EH (cell line): ENCODE measurements at places on chromosomes 3 and 15.
A peak's percentile ranks its signal among the peaks of the same experiment; 100 is the strongest.

GRCh38 chr3:131655070-131655690, 152.4 kb upstream of the MRPL3 start:
- DNase-seq = no peak

DNA sequence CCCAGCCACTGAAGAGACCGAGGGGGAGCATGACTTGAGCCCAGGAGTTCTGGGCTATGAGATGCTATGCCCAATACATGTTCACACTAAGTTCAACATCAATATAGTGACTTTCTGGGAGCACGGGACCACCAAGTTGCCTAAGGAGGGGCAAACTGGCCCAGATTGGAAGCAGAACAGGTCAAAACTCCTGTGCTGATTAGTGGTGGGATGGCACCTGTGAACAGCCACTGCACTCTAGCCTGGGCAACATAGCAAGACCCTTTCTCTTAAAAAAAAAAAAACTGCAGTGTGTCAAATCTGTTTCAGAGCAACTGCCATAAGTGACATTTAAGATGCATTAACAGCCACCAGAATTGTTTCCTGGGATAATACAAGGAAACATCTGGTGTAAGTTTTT, 9.8 kb downstream of the HES1 start:
- no peak for DNase-seq

DNA sequence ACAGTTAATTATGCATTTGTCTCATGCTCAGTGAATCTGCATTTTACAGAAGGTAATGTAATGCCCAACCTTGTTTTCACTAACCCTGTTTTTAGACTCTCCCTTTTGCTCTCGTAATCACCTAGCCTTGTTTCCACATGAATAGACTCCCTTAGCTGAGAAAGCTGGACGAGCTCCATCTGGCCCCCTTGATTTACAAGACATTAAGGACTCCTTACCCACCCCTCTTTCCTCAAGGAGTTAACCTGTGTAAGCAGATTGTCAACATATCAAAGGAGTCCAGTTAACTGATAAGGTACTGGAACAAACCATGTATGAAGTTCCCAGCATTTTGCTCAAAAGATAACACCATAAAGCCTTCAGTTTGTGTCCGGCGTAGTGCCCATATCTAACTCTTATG, 99.6 kb downstream of the VPS8 start:
- DNase-seq = no peak

- peak; percentile 20 for DNase-seq
Measured at GRCh38 chr15:76333720-76334437, 2.7 kb upstream of the ISL2 start.

- DNase-seq = no peak
Measured at GRCh38 chr15:43896543-43896942, 69.7 kb downstream of the WDR76 start.

DNA sequence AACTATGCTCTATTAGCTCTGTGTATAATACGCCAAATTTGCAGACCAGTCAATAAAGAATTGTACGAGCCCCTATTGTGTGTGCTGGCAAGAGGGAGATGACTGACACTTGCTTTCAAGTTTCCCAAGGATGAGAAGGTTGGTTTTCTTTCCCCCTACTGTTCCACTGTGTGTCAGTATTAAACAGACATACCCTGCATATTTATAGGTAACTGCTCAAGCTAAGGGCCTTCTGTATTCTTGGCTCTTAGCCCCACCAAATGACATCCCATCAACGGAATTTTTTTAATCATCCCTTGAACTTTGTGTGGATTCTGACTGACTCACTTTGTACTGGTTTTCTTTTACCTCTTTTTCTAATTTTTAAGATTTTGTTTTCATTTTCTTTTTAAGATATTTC, 60.6 kb upstream of the GYG1 start:
- DNase-seq = peak; percentile 87

DNA sequence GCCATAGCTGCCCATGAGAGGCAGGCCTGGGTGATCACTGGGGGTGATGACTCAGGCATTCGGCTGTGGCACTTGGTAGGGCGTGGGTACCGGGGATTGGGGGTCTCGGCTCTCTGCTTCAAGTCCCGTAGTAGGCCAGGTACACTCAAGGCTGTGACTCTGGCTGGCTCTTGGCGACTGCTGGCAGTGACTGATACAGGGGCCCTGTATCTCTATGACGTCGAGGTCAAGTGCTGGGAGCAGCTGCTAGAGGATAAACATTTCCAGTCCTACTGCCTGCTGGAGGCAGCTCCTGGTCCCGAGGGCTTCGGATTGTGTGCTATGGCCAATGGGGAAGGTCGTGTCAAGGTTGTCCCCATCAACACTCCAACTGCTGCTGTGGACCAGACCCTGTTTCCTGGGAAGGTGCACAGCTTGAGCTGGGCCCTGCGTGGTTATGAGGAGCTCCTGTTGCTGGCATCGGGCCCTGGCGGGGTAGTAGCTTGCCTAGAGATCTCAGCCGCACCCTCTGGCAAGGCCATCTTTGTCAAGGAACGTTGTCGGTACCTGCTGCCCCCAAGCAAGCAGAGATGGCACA, 5.3 kb downstream of the WDR6 start:
- no peak for DNase-seq

DNA sequence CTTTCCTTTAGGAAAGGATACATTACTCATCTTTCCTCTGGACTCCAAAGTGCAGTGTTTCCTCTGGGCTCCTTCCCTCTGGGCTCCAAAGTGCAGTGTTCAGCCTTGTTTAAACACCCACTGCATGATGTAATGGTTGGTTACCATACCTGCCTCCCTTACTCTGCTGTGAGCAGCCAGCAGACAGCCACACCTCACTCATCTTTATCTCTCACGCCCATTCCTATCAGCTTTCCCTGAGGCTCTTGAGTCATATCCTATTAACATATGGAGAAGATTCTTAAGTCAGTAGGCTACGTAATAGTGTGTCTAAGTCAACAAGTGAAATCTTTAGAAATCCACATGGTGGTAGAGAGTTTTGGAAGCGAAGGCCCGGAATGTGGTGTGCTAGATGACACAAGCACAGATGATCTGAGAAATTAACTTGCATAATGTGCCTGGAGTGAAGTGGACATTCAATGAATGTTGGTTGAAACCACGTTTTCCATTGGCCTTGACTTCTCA, 97.2 kb upstream of the CTNNB1 start:
- peak; percentile 4 for DNase-seq

DNA sequence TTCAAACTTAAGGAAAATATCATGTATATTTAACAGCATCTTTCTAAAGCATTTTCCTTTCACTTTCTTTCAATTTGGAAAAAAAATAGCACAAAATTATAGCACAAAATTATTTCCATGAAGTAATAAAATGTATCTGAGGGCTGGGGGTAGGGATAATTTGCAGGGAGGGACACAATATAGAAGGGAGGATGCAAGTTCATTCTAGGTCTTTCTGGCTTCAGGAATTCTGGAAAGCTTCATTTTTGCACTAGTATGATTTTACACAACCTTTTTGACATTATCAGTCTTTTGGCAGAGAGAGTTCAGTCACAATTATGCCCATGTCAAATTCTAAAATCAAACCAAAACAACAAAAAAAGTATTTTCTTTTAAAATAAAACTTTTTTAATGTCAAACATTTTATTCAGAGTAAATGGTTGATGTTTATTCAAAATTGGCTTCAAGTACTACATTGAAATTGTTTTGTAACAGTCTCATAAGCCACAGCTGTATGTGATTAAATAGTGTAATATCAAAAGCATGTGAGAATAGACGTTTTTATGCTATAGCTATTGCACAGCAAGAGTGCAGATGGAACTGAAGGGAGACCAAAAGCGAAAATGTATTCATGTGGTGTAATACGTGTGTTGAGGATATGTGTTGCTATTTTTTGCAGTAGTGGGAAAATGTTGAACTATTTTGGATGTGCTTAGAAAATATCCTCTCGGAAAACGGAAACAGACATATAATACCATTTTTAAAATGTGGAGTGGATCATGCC, 5.8 kb downstream of the RBMS3 start:
- peak; percentile 72 for DNase-seq

GRCh38 chr3:110971010-110971601, 100.5 kb upstream of the NECTIN3 start:
- DNase-seq = no peak

GRCh38 chr15:80967451-80967850, 22.2 kb downstream of the MESD start:
- DNase-seq = peak; percentile 86

DNA sequence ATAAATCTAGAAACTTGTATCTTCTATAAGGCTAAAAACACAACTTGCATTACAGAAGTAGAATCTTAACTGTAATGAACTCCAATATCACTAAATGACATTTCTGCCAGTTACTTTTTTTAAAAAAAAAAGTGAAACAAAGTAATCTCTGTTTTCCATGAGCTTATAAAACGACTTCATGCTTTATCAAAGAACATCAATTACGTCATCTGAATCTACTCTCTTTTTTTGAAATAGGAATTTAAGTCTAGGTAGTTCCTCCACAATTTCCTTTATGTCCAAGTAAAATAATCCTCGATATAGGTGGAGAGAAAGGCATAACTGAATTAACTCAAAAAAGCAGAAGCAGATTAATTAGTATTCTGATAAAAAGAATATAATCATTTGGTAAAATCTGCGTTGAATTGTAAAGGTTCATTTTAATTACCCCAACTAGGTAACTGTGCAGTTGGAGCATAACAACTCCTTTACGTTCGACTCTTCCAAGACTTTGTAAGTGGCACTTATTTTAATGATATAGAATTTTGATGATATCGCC, 1.4 kb downstream of the UACA start:
- no peak for DNase-seq

- peak; percentile 14 for DNase-seq
Measured at GRCh38 chr3:113825090-113825489, 13.5 kb upstream of the GRAMD1C start.

DNA sequence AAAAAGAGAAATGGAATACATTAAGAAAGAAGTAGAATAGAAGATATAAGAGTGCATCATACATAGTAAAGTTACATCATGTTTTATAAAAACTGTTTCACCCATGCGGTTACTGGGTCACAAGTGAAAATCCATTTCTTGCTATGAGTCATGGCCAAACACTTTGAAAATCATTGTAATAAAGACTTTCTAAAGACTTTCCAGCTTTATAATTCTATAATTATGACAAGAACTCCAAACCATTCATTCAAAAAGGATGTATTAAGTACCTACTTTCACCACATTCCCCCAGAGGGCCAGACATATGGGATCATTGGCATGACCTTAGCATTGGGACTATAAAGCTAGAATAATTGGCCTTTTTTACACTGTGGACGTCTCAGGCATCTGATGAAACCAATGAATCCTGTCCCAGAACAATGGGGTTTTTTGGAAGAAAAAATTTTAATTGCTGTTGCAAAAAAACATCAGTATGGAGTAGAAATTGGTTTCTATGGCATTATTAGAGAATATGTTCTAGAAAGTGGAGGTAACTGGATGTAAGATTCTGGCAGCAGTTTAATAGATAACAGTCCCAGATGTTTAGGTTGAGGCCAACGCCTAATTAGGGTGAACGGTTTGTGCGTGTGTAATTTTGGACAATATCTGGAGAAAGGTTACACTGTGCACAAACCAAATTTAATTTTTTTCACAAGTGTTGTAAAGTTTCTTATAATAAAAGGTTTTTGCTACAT, 3.3 kb upstream of the SKIC8 start:
- DNase-seq = peak; percentile 94

GRCh38 chr3:194245975-194246561, 105.1 kb downstream of the CPN2 start:
- DNase-seq = no peak

- DNase-seq = no peak
Measured at GRCh38 chr3:38576131-38576525, 73.4 kb downstream of the SCN5A start.

GRCh38 chr3:29582273-29582672, 301.4 kb downstream of the RBMS3 start:
- DNase-seq = no peak

GRCh38 chr3:88412346-88412745, 262.6 kb downstream of the C3orf38 start:
- no peak for DNase-seq
